Activated naive CD4-positive, alpha-beta T cell (primary cell): ENCODE measurements at places on chromosomes 3 and 15.
A peak's percentile ranks its signal among the peaks of the same experiment; 100 is the strongest.

- no peak for DNase-seq
Observed at GRCh38 chr15:72229076-72229946, 1.7 kb downstream of the PKM start.

DNA sequence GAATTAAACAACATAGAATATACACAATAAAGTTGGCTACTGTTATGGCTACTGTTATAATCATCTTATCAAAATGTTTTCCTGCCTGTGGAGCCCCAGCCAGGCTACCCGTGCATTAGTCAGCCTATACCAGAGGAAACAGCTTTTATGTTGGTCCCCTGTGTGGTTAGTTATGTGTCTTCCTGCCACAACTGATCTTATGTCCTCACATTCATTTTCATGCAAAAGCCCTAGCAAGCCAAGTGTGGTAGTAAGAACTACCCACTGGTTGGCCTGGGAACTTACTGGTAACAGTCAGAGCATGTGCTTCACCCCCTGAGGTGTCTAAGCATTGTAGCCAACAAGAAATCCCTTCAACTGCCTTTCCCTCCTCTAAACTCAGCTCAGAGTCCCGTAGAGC is 21.8 kb downstream of the MGLL start:
- DNase-seq: no peak

DNA sequence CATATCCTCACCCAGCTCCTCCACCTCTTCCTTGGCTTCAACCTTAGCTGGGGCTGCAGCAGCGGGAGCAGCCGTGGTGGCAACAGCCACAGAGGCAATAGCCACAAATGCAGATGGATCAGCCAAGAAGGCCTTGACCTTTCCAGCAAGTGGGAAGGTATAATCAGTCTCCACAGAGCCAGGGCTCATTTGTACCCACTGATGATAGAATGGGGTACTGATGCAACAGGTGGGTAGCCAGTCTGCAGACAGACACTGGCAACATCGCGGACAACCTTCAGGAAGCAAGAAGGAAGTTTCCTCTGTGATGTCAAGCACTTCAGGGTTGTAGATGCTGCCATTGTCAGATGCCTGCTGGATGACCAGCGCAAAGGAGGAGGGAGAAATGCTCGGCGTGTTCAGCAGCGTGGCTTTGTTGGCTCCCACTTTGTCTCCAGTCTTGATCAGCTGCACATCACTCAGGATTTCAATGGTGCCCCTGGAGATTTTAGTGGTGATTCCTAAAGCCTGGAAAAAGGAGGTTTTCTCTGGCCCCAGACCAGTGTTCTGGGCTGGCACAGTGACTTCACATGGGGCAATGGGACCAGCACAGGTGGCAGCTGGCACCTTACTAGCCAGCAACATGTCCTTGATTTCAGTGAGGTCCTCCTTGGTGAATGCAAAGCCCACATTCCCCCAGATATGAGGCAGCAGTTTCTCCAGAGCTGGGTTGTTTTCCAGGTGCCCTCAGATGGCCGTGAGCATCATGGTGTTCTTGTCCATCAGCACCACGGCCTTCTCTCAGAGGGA is 4.8 kb upstream of the PLCB2 start:
- no peak for DNase-seq

- DNase-seq: no peak
Observed at GRCh38 chr3:39754549-39754948, 54.9 kb upstream of the MYRIP start.

- no peak for DNase-seq
Observed at GRCh38 chr3:66469220-66469640, 31.6 kb downstream of the LRIG1 start.

DNA sequence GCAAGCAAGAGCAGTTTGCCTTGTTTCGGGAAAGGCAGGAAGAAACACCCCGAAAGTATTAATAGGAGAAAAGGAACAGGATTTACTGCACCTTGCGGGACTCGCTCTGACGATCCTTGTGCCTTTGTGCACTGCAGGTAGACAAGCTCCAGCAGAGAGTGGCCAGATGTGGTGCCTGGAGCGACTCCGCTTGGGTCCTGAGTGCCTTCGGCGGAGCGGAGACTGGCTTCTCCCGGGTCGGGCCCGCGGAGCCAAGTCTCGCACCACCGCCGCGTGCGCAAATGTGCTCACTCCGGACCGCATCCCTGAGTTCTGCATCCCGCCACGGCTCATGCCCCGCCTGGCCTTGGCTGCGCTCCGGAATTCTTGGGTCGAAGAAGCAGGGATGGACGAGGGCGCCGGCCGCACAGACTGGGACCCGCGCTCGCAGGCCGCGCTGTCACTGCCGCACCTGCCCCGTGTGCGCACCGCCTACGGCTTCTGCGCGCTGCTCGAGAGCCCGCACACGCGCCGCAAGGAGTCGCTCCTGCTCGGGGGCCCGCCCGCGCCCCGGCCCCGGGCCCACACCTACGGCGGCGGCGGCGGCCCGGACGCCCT is 769 bp downstream of the C2CD4A start:
- no peak for DNase-seq

- no peak for DNase-seq
Observed at GRCh38 chr3:27900316-27900715, 178.2 kb upstream of the EOMES start.

GRCh38 chr3:102532901-102533300 is 98.1 kb downstream of the ZPLD1 start:
- no peak for DNase-seq

DNA sequence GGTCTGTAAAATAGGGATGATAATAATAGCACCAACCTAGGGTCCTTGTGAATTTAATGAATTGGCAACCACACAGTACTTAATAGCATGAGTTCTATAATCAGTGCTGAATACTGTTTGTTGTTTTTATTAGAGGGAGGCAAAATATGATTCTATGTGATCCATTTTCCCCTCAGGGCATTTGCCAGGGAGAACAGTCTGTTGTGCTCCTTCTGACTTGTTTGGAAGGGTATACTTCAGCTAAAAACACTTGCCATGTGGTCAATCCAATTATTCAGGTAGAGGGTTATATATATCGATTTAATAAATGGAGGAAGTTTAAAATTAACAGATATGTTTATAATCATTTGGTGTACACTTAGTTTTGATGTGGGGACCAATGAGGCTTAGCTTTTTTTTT is 305.3 kb downstream of the CHST2 start:
- no peak for DNase-seq

DNA sequence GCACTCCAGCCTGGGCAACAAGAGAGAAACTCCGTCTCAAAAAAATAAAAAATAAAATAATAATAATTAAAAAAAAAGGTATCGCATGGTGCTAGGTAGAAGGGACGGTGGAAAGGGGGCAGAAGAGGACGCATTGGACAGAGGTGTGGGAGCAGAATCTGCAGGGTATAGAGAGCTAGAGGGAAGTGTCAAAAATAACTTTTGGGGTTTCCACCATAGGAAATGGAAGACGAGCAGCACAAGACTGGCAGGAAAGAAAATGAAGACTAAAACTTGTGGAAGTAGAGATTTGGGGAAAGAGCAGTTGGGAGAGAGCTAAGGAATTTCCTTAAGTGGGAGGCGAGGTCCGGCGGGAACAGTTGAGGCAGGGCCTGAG is 585 bp upstream of the MKRN2 start:
- no peak for DNase-seq

- no peak for DNase-seq
Observed at GRCh38 chr15:66014022-66014421, 144.7 kb downstream of the RAB11A start.

DNA sequence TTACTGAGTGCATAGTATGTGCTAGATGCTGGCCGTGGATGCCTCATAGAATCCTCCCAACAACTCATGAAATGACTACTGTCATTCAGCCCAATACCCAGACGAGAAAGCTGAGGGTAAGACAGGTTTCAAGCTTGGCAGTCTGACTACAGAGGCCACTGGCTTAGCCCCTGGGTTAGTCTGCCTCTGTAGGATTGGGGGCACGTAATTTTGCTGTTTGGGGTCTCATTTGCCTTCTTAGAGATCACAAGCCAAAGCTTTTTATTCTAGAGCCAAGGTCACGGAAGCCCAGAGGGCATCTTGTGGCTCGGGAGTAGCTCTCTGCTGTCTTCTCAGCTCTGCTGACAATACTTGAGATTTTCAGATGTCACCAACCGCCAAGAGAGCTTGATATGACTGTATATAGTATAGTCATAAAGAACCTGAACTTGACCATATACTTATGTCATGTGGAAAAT is 1.0 kb upstream of the CCR5 start:
- no peak for DNase-seq

- DNase-seq: peak; percentile 74
Observed at GRCh38 chr15:100596792-100597191, 5.2 kb downstream of the LINS1 start.

DNA sequence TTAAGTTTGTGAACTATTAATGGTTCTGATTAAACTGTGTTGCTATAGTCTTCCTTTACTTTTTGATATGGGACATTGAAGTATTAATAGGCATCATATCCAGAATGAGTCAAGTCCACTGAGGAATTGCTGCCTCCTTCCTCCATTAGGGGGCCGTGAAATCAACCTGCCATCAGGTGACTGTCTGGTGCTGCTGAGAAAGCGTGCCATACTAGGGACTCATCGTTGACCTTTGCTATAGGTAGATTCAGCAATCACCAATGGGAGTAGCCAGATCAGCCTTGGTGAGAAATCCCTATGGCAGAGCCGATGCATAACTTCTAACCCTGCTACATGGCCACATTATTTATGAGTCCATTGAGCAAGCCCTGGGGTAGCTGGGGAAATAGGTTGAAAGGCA is 30.1 kb upstream of the SLC28A2 start:
- no peak for DNase-seq

DNA sequence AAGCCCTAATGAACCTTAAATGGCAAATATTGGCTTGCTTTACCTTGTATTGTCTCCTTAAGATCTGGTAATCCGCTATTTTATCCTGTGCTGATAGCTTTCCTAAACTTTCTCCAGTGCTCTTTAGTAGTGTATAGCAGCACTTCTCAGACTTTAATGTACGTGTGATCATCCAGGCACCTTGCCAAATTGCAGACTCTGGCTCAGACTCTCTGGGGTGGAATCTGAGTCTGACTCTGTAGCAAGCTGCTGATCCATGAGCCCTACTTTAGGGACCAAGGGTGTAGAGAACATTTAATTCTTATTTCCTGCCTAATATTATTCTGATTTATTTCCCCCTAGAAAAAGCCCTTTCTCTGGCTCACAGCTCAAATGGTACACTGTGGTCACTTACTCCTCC is 518.8 kb upstream of the ZNF385D start:
- DNase-seq: no peak

DNA sequence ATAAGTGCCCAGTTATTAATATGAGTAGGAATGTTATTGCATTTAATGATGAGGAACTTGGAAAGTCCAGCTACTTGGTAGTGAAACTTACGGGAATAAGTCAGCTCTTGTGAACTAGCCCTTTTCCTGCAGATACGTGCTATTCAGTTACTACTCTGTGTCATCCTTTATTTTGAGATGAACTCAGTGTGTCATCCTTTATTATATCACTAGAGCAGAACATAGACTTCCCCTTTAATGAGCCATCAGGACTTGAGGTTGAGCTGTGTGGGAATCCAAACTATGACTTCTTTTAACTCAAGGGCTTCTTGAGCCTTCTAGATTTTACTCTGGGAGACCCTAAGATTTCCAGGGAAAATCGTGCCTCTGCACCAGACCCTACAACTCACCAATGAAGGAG is 3.6 kb downstream of the ACTC1 start:
- no peak for DNase-seq

GRCh38 chr15:82047453-82048400 is 1.9 kb upstream of the MEX3B start:
- no peak for DNase-seq

DNA sequence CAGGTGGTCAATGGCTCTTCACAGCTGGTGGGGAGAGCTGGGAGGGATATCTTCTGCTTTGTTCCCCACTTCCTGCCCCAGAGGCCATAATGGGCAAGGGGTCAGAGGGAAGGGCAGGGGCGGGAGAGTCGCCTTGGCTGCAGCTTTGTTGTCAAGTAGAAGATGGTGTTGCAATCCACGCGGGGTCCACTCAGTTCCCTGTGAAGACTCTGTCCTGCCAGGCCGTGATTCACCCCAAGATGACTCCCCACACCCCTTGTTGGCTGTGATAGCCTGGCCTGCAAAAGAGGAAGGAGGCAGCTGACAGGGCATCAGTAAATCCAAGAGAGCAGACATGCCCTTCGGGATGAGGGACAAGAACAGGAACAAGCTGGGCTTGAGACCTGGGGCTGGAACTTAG is 6.9 kb downstream of the GALNT15 start:
- DNase-seq: no peak

GRCh38 chr3:54069961-54070360 is 52.4 kb upstream of the CACNA2D3 start:
- no peak for DNase-seq

- no peak for DNase-seq
Observed at GRCh38 chr15:60800299-60801072, 321.5 kb upstream of the ICE2 start.

DNA sequence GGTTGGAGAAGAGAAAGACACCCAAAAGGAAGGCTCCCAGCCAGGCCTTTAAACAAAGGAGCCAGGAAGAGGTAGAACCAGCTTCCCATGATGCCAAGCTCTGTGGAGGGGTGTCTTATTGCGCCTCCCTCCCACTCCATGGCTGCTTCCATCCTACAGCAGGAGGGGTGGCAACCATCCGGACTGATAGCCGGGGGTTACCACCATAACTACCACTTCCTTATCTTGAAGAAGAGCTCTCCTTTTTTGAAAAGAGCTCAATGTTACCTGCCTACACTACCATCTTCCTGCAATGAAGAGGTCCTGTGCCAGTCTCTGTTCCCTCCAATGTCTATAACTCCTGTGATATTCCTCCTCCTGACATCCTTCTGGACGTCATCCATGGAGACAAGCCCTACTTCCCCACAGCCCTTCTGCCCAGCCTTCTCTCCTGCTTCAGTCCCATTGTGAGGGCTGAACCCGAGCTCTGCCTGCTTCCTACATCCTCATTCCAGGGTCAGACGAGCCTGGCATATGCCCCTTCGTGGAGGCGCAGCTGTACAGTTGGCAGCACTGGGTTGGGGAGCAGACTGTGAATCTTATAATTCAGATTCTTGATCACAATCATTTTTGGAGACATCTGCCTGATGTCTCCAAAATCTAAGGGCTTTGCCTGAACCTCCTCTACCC is 8.5 kb downstream of the CCDC9B start:
- no peak for DNase-seq

GRCh38 chr15:69014454-69014853 is at the start of gene NOX5:
Gene NOX5 (plus strand): TSS chr15:69014695. CDS start chr15:69014736, 41 bp downstream.
- DNase-seq: no peak

DNA sequence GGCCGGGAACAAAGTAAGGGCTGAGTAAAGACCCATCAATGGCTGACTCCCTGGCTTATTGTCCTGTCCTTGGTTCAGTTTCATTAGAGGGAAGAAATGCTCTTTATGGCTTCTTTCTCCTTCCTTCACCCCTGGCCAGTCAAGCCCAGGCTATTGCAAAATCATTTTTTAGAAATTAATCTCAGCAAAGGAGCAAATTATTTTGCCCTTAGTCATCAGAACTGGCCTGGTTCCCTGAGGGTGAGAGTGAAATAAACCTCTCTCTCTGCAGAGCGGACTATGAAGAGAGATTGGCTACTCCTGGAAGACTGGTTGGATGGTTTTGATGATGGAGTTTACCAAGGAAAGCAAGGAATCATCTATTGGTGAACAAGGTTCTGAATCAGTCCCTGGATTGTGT is 52.7 kb upstream of the OXTR start:
- DNase-seq: no peak

GRCh38 chr3:48504051-48504946 is at the start of gene SHISA5:
Gene SHISA5 (minus strand): TSS chr3:48504174. CDS start chr3:48504094, 80 bp downstream.
- DNase-seq: no peak
